Activated CD8-positive, alpha-beta memory T cell treated with anti-CD3 and anti-CD28 coated beads for 48 hours (primary cell): ENCODE measurements at places on chromosomes 1 and 21.

GRCh38 chr1:62389531-62389930, 47.3 kb upstream of the USP1 start:
- no peak for DNase-seq

DNA sequence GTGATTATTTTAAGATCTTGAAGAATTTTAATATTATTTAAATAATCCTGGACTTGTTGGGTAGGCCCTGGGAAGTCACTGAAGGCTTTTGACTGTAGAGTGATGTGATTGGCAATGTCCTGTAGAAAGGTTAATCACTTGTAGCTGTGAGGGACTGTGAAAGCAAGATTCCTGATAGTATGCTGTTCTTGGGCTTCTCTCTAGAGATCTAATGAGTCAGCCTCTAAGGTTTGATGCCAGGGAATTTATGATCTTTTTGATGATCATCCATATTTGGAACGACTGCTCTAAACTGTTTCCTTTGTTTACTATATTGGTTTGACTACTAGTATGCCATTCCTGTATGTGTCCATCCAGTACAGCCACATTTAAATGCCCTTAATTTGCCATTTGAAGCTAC, 56.5 kb downstream of the CAMSAP2 start:
- DNase-seq, result no peak

DNA sequence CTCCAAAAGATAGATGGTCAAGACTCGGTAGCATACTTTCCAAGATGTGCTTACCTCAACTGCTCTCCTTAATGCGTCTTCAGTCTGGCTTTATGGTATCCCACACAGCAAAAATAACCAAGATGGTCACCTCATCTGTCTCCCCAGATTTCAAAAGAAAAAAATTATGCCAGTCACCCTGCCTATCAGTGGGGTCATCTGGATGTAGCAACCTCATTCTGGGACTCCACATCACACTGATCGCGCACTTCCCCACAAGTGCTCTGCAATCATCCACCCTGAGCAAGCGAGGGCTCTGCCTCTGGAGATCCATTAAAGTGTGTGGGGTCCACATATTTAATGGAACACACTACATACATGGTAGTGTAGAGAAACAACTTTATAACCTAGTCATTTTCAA, 42.5 kb downstream of the ACBD3 start:
- DNase-seq, result no peak

DNA sequence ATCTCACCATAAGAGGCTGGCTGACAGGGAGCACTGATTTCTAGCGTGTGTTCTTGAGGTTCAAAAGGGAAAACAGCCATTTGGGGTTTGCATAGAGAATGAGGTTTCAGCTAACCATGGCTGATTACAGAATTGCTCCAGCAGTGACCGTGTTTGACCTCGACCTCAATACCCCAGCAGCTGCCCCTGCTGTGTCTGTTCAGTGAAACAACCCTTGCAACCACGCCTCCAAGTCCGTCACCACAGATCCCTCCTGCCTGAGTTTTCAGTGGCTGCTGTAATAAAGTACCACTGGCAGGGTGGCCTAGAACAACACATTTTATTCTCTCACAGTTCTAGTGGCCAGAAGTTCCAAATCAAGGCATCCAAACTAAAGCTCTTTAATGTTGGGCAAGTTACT, 147.7 kb downstream of the HUNK start:
- no peak for DNase-seq

DNA sequence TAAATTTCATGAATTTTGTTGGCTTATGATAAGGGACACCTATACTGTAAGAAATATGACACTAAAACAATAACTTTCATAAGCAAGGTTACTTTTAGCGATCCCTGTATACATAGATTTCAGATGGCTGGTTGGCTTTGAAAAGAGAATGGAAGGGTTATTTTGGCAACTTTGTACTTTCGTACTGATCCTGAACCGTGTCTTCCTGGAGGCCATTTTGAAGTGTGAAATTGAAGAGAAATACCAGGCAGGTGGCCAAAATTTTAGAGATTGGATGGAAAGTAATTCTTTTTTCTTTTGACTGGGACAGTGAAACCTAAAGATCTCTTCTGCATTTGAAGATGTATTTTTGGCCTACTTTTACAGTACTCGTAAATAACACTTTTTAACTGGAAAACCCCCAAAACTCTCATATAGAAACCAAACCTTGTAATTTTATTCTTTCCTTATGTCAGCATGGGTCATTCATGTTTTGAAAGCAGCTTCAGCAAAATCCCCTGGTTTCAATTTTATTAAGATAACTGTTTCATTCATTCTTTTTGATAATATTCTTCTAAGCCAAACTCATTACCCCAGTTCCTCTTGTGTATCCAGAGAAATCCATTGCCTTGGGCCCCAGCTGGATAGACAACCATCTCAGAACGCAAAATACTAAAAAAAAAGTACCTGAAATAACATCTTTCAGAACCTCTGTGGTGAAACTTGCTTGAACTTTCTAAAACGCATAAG, 38.4 kb upstream of the ZNF281 start:
- DNase-seq, result no peak

- no peak for DNase-seq
These were observed 64.8 kb downstream of the PLXNA2 start for GRCh38 chr1:208179263-208179816.

DNA sequence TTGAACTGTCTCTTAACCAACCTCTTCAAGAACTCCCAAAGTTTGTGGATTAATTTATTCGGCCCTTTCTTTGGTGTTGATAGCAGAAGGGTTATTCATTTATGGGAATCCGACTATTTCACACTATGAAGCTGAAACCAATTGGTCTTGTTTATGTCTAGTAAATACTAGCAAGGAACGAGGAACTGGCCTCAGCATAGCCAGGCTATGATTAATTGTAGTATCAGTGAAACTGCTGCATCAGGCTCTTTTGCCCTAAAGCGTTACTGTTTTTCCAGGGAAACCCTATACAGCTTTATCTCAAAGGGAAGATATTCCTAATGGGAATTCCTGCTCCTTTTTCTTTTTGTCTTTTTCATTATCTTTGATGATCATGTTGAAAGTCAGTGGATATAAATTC, 35.1 kb downstream of the CLEC20A start:
- no peak for DNase-seq

GRCh38 chr1:113978863-113979702, at the start of gene OLFML3:
Gene OLFML3 (plus strand): TSS chr1:113979474. CDS start chr1:113979517, 43 bp downstream.
- DNase-seq, result no peak

GRCh38 chr1:8495928-8496401, 178.1 kb downstream of the SLC45A1 start:
- DNase-seq, result no peak

DNA sequence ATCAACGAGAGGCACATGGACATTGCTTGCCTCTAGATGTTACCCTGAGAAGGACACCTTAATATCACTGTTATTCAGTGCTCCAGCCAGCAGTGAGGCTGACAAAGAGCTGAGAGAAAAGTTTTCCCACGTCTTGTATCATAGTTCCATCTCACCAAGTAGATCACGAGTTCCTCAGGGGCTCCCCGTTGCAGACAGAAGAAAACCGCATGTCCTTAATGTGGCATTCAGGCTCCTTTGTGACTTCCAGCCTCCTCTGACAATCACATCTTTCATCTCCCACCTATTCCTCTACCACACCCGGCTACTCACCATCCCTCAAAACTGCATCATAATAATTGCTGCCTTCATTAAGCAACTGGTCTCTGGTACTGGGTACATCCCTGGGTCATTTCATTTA, 75.3 kb downstream of the DMRTA2 start:
- DNase-seq, result no peak

DNA sequence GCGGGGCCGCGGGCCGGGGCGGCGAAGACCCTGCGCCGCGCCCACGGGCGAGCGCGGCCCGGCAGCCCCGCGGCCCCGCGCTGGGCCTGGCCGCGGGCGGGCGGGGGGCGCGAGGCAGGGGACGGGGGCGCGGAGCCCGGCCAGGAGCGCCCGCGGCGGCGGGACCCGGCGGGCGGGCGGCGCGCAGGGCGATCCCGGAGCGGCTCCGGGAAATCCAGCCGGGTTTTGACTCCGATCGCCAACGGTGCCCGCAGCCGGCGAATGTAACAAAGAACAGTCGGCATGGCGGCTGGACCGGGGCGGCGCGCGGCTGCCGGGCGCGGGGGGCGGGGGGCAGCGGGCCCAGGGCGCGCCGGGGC, 334 bp downstream of the PRDM15 start:
- peak; percentile 47 for DNase-seq

GRCh38 chr1:228894442-228894989, 159.2 kb downstream of the RHOU start:
- DNase-seq, result no peak

DNA sequence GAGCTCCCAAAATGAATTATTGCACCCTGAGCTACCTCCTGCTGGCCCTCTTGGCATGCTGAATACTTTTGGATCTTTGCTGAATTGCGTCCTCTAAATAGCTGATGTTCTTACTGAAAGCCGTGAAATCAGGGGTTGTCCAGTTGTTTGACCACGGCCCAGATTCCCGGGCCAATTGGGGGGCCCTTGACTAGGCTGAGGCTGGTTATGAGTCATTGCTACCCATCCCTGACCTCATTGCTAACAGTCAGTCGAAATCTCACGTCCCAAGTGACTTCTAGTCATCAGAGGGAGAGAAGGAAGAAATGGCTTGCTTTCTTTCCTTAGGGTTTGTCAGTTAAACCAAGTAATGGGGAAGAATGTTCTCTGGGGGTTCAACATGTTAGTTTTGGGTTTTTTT, 37.4 kb downstream of the SMYD2 start:
- no peak for DNase-seq

DNA sequence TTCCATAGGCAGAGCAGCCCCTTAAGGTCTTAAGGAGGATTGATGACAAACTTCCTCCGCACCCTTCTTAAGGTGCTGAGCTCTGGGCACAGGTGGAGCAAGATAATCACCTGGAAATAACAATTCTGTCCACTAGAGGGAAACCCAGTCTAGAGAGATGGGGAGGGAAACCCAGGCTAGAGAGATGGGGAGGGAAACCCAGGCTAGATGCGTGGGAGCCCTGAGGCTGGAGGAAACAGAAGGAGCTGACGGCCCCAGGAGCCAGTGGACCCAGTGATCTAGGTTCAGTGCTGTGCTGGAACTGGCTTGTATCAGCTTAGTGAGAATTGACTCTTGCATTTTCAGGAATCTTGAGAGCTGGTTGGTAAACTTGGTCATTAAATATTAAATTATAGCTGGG, 17.8 kb upstream of the MYCL start:
- DNase-seq, result peak; percentile 6

- DNase-seq, result no peak
These were observed 494.2 kb downstream of the NEGR1 start for GRCh38 chr1:71788113-71788512.

DNA sequence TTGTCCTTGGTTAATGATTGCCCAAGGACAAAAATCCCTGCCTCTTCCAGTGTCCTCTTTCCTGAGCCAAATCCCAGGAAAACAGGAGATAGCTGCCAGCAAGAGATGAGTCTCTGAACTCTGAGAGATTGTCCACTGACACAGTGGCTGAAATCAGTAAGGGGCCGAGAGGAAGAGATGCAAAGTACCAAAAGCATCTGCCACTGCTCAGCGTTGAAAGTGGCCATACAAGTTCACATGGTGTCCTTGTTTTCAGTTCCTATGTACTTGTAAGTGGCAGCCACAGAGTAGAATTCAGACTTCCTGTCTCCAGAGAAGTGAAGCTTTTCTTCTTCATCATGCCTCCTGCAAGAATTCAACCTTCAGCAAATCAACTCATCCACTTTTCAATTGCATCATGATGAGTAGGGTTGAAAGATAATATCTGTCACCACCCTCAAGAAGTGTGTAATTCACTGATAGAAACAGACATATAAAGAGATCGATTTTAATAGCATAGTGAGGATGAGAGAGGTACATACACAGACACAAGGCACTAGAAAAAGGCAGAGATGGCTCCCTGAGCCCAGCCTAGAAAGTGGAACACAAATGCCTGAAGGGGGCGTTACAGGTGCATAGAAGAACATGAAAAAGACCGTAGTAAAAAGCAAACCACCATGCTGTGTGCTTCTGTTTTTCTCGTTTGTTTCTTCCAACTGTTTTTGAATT, 185.8 kb downstream of the MRPL39 start:
- DNase-seq, result peak; percentile 31

GRCh38 chr1:50930193-50930592, 29.9 kb downstream of the FAF1 start:
- DNase-seq, result no peak

DNA sequence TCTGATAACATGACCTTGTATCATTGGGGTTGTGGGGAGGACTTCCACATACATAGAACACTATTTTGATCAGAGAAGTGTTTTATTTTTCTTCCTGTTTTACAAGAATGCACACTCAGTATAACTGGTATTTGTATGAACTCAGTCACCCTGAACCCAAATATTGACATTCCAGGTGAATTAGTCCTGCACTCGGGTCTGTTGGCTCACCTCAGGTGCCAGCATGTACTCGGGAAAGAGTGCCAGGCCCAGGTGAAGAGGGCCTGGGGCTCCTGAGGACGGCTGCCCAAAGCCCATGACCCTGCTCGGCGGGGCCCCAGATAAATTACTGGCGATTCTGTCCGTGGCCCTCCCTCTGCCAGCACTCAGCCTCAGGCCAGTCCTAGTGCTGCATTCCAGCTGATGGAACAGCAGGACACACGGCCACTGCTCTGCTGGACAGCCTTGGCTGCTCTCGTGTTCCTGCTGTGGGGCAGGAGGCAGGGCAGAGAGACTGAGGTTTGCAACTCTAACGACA, 75.4 kb upstream of the TMPRSS2 start:
- DNase-seq, result no peak

- no peak for DNase-seq
These were observed 20.4 kb downstream of the DENND2D start for GRCh38 chr1:111179968-111180533.

- DNase-seq, result no peak
These were observed 399.3 kb downstream of the NCAM2 start for GRCh38 chr21:21397464-21397863.

DNA sequence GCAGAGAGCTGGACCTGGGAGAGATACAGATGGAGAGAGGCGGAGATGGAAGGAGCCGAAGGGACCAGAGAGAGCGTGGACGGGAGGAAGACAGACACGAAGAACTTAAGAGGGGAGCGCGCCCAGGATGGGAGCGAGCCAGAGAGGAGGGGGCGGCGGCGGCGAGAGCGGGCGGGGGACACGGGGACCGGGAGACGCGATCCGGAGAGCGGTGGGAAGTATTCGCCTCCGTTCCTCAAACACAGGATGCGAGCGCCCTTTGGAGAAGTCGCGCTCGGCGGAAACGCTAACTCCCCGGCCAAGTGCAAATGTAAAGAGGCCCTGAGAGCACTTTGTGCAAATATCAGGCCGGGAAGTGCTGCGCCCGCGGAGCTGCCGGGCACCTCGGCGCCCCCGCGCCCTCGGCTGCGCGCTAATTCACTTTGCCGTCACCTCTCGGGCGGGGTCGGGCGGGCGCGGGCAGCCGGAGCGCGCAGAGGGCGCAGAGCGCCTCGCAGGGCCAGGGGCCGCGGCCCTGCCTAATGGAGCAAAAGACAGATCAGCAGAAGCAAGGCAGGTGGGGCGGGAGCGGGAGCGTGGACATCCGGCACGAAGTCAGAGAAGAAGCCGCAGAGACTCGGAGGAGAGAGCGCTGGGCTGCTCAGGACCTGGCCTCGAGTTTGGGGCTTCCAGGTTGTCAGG, 281.2 kb downstream of the RRAGC start:
- no peak for DNase-seq

DNA sequence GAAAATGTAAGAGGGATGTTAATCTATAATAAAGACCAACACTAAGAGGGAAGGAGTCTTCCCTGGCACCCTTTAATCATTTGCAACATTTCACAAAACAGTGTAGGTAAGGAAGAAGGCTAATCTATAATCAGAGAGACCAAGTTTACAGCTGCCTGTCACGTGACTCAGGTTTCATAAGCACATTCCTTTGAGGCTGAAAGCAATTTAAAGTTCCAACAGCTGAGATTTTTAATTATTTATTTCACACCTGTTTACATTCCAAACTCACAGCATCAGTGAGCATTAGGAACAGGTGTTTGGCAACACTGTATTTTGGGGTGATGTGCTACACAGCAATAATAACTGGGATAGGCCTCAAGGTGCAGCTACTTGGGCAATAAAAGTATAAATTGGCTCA, 75.7 kb upstream of the PGBD5 start:
- no peak for DNase-seq
